PC-3 (cell line): ENCODE measurements at places on chromosomes 6 and 20. TPM values are rescaled to one million over a fixed set of nuclear protein-coding genes. Genes with fewer than 3 reads are reported as not detected.

GRCh38 chr6:140561701-140562100 is 1187.3 kb upstream of the CITED2 start:
- H3K36me3 ChIP-seq: no peaks in the 10 kb centered on the region
- peaks cover under 1% of the 10 kb centered on the region; the same call in 1 of the 2 replicates for H3K4me1 ChIP-seq
- DNase-seq: no peak

DNA sequence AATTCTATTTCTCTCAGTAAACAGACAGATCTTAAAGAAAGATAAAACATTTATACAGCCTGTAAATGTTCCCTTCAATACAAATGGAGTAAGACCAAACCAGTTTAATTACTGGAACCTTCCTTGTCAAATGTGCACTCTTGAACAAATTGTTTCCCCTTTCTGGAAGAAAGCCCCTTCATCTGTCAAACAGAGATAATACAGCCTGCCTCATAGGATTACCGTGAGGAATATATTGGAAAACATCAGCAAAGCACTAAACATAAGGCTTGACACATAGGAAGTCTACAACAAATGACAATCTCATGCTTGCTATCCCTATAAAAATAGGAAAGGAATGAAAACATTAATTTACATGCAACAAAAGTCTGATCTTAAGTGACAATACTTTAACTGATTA is 173.8 kb downstream of the PTPRK start:
- H3K4me3 ChIP-seq: no peak overlapping the region
- DNase-seq: no peak
- H3K36me3 ChIP-seq: no peaks in the 10 kb centered on the region
- H3K27me3 ChIP-seq: no peaks in the 10 kb centered on the region
- H3K4me1 ChIP-seq: peaks cover 9% of the 10 kb centered on the region

- H3K27ac ChIP-seq: no peak overlapping the region
- no peaks in the 10 kb centered on the region for H3K27me3 ChIP-seq
- peaks cover 9% of the 10 kb centered on the region for H3K4me1 ChIP-seq
- no peak for DNase-seq
- no peaks in the 10 kb centered on the region for H3K36me3 ChIP-seq
- H3K4me3 ChIP-seq: no peak overlapping the region
These were observed 74.1 kb downstream of the CDKAL1 start for GRCh38 chr6:20608356-20608755.

GRCh38 chr6:26232306-26232939 is 132.6 kb upstream of the BTN3A2 start:
- DNase-seq: no peak
- H3K36me3 ChIP-seq: no peaks in the 10 kb centered on the region
- no peaks in the 10 kb centered on the region for H3K27me3 ChIP-seq
- H3K4me1 ChIP-seq: peaks cover 40% of the 10 kb centered on the region

GRCh38 chr6:7976485-7977056 is 66.0 kb upstream of the TXNDC5 start:
- H3K27me3 ChIP-seq: no peaks in the 10 kb centered on the region
- H3K27ac ChIP-seq: no peak overlapping the region
- H3K4me3 ChIP-seq: no peak overlapping the region
- H3K36me3 ChIP-seq: no peaks in the 10 kb centered on the region
- peaks cover 34% of the 10 kb centered on the region for H3K4me1 ChIP-seq
- DNase-seq: no peak

- H3K4me1 ChIP-seq: no peaks in the 10 kb centered on the region
- H3K27ac ChIP-seq: no peak overlapping the region
- H3K27me3 ChIP-seq: peaks cover 31% of the 10 kb centered on the region; the same call in 1 of the 2 replicates
- H3K36me3 ChIP-seq: no peaks in the 10 kb centered on the region
- no peak for DNase-seq
- H3K4me3 ChIP-seq: no peak overlapping the region
These were observed 189.5 kb downstream of the CDH4 start for GRCh38 chr20:61441537-61441936.

DNA sequence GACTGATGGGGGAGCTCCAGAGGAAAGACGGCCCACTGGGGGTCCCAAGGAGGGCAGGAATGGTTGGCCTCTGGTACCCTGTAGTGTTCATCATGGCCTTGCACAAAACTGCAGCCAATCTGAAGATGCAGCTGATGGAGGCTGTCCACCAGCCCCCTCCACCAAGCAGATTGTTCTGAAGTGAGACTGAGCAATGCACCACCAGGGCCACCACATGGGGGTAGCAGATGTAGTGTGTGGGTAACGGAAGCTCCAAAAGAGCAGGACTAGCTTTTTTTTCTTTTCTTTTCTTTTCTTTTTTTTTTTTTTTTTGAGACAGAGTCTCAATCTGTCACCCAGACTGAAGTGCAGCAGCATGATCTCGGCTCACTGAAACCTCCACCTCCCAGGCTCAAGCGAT is 181.0 kb upstream of the MYLIP start:
- H3K4me1 ChIP-seq: peaks cover 40% of the 10 kb centered on the region
- H3K27me3 ChIP-seq: no peaks in the 10 kb centered on the region
- H3K36me3 ChIP-seq: no peaks in the 10 kb centered on the region
- DNase-seq: no peak
- no peak overlapping the region for H3K4me3 ChIP-seq

DNA sequence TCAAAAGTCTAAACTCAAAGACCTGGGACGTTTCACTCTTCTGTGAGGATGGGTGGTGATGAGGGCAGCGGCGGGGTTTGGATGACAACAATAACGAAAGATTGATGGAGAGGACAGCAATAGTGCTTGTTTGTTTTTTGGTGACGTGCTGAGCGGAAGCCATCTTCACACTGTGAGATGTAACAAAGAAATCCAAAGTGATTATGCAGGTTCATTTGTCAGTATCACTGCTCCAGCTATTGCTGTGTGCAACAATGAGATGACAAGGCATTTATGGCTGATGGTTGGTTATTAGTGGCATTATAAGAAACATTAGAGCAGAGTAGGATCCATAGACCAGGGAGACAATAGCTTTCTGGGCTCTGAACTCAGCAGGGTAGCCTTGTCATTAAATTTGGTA is 306.7 kb downstream of the RNF144B start:
- no peak overlapping the region for H3K27ac ChIP-seq
- no peak overlapping the region for H3K4me3 ChIP-seq

The TMEM181 gene
- total RNA-seq: 10.4 and 13.7 TPM in 2 replicates

The MLN gene
- not detected in 2 replicates for total RNA-seq

The THBD gene
- total RNA-seq: 3.1 and 4.5 TPM in 2 replicates
